ENCODE measurements at places on chromosomes 7 and 10.

DNA sequence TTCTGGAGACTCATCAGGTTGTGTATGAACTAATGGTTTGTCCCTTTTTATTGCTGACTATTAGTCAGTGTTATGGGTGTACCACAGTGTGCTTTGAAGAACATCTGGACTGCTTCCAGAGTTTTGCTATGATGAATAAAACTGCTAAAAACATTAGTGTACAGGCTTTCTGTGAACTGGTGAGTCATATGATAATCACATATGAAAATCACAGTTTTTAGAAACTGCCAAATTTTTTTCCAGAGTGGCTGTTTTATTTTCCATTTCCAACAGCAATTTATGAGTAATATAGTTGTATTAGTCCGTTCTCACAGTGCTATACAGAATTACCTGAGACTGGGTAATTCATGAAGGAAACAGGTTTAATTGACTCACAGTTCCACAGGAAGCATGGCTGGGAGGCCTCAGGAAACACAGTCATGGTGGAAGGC lies 281.2 kb upstream of the VSTM2A start:
- no peak for DNase-seq

DNA sequence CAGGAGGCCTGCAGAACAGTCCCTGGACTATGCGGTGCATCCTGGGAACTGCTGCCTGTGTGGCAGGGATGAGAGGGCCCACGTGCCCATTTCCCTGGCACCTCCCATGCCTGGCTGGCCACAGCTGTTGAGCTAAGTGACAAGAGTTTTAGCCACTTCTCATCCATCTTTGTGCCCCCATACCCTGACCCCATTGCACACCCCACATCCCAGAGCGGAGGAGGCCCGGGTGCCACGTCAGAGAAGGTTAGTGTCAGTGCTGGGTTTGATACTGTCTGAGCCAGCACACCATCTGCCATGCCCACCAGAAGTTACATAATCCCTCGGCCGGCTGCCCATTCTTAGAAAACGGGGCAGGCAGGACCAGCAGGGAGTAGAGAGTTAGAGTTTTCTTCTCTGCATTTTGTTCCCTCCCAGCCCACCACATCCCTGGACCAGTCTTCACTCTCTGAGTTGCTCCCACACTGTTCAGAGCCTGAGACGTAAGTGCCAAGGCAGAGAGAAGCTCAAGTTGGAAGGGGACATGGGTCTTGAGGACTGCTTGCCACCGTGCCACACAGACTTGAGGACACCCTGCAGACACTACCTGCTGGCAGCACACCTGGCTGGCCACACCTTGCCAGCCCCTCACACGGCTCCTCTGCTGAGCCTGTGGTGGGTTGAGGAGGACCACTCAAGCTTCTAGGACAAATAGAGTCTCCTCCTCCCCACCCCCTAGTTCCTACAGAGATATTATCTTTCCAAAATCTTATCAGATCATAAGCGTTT lies 13.1 kb downstream of the UNC5B start:
- DNase-seq = no peak

GRCh38 chr7:85474234-85474633 lies 287.4 kb upstream of the SEMA3D start:
- no peak for DNase-seq

- no peak for DNase-seq
Measured at GRCh38 chr7:43139137-43139536, 26.7 kb downstream of the HECW1 start.

- DNase-seq = no peak
Measured at GRCh38 chr10:26491934-26492333, 53.8 kb downstream of the APBB1IP start.

- DNase-seq = no peak
Measured at GRCh38 chr7:20441991-20442441, 111.3 kb downstream of the ITGB8 start.

DNA sequence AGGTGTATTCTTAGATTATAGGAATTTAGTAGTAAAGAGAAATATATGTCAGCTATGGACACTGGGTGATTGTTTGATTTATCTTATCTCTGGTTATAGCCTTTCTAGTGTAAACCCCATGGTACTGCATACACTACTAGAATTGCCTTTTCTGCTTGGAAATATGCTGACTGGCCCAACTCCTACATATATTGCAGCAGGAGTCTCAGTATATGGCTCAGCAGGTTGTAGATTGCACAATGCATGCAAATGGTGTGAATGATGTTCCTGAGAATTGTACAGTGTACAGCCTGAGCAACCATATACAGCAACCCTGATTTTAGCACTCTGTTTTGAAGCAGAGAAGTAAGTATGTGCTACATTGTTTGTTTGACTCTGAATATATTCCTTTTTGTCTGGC lies 153.4 kb upstream of the NPY start:
- DNase-seq = no peak

GRCh38 chr10:63083904-63084689 lies 49.0 kb upstream of the NRBF2 start:
- peak; percentile 34 for DNase-seq

DNA sequence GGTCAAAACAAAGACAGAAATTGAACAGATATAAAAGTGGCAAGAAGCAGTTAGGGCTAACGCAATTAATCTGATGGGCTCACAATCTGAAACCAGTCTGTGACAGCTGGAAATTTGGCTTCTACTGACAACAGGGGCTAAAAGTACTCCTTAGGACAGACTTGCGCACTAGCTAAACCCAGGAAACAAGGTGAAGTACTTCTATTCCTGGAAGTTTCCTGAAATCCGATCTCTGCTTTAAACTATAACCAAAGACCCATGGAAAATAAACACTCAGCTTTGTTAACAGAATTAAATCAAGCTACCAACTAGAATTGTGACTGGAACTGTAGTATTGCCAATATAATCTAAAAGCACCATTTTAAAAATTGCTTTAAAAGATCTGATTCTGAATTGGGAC lies 520.2 kb upstream of the ZWINT start:
- no peak for DNase-seq

DNA sequence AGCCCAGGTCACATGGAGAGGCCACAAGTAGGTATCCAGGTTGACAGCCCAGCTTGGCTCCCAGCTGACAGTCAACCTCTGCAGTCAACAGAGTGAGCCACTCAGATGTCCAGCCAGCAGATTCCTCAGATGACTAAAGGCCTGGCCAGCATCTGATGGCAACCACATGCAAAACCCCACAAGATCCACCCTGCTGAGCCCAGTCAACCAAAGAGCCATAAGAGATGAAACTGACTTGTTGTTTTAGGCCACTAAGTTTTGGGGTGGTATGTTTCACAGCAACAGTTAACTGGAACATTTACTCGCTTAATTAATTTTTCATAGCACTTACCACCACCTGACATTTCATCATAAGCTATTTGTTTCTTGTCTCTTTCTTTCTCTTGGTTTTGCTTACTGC lies 107.3 kb upstream of the KDM7A start:
- DNase-seq = no peak

GRCh38 chr7:96591900-96592676 lies 117.6 kb downstream of the SEM1 start:
- DNase-seq = peak; percentile 78

GRCh38 chr10:65796472-65796871 lies 1129.4 kb upstream of the LRRTM3 start:
- DNase-seq = no peak

DNA sequence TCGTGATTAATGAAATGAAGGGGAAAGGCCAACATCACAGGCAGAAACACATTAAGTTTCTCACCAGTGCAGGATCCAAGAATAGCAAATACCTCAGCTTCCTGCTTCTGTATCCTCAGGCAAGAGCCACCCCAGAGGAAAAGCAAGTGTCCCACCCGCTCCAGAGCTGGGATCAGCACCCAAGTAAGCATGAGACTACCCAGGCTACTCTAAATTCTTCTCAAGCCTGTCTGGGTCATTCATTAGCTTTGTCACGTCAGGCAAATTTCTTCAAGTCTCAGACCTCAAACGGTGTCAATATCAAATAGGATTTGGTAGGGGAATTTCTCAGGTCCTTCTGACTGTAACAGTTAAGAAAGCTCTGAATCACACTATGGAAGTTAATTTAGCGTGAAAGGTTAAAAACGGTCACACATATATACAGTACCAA lies 59.0 kb downstream of the GNA12 start:
- DNase-seq = no peak

DNA sequence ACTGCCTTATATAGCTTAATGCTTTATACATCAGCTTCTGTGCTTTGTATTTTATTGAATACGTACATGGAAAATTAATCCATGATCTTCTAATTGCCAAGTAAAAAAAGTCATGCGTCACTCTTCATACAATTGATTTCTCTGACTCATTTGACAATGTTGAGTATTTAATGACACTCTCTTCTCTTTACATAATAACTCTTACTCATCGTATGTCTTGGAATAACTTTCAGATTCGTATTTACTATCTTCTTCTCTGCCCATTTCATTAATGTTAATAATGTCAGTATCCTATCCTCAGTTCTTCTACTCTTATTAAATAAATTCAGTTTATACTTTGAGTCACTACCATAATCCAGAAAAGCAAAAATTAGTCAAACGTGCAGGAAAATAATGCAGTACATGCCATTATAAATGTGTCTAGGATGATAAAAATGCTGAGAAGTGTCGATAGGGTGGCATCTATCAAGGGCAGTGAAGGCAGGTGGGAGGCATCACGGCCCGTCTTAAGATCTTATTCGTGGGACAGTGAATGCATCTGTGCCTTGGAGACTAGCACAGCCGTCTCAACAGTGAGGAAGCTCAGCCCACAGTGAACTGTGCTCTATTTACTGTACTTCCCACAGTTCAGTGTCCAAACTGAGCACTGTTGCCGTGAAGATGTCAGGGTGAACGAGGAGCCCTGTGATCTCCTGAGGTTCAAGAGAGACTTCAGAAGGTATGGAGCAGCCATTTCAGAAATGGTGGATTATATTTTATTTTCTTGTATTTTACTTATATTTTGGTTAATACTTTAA lies 39.8 kb upstream of the AKR1E2 start:
- DNase-seq = no peak

DNA sequence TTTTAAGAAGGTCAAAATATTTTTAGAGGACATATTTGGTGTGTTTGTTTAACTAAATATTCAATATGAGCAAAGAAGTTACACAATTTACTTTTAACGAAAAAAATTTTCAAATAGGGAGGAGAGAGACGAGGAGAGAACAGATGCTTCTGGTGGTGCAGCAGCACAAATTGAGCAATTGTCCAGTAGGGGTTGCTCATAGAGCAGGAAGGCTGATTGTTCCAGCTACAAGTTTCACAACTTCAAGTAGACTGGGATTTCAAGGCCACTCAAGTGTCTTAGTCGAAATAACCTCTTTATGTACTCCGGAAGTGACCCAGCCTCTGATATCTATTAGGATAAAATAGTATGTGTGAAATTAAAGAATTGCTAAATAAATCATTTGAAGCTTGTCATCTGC lies 197.9 kb downstream of the HDAC9 start:
- no peak for DNase-seq

- DNase-seq = no peak
Measured at GRCh38 chr7:64516451-64516850, 46.4 kb downstream of the ZNF680 start.

- no peak for DNase-seq
Measured at GRCh38 chr7:14287398-14287797, 297.9 kb upstream of the ETV1 start.

GRCh38 chr10:132705173-132705572 lies 80.8 kb downstream of the NKX6-2 start:
- DNase-seq = no peak

DNA sequence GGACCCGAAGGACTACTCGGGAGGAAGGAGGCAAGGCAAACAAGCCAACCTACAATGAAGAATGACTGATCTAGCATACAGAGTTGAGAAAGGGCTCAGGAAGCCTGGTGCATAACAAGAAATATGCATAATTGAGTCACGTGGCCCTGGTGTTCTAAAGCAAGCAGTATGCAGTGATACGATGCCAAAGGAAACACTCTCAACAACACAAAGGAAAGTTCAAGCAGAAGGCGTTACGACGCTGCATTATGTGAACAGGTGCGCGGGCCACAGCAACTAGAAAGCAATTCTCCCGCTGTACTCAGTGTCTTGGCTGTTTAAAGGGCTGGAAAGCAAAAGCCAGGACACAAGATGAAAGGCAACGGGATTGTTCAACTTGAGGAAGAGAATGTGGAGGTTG lies 100.8 kb downstream of the PRTFDC1 start:
- peak; percentile 73 for DNase-seq

DNA sequence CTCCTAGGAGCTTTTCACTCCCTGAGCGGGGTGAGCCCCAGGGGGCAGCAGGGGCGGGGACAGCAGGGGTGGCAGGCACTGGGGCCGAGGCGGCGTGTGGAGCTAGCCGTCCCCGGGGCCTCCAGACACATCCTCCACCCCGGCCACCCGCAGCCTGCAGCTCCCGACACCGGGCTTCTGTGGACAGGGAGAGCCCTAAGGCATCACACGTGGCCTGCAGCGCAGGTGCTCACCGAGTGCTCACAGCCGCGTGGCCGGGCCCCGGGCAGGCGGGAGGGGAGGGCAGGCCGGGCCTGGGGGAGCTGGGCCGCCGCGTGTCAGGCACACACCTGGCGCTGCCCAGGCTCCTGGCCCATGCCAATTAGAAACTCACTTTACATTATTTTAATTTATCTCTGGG lies 51.4 kb downstream of the MICALL2 start:
- DNase-seq = no peak

DNA sequence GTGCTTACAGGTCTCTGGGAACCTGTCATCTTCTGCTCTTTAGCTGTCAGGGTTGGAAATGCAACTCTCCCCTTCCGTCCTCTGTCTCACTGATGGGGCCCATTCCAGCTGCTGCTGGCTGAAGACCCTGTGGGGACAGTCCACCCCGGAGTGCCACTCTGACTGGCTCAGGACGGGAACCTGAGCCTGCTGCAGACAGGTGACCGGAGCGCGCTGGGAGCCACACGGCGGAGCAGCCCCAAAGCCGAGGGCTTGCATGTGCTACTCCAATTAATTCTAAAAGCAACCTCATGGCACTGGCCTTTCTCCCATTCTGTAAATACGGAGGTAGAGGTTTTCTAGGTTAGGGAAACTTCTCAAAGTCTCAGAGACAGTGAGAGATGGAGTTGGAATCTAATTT lies 223.5 kb upstream of the PITRM1 start:
- no peak for DNase-seq

- DNase-seq = no peak
Measured at GRCh38 chr7:158414002-158414401, 173.6 kb downstream of the PTPRN2 start.

GRCh38 chr7:54964136-54964535 lies 54.7 kb upstream of the EGFR start:
- no peak for DNase-seq

DNA sequence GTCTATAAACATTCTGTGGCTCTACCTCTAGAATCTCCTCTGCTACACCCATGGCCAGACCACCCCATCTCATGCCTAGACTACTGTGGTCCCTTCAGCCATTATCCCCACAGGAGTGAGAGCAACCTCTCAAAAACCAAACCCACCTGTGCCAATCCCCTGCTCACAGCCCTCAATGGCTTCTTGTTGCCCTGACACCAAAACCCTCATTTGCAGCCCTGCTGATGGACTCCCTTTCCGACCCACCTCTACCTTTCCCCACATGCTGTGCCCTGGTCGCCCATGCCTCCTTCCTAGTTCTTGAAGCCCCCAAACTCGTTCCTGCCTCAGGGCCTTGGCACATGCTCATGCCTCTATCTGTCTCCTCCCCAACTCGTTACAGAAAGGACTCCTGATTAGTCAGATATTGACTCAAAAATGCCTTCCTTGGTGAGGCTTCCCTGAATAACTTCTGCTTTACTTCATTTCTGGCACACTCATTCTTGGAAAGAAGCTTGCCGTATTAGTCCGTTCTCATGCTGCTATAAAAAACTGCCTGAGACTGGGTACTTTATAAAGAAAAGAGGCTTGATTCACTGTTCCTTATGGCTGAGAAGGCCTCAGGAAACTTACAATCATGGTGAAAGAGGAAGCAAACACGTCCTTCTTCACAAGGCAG lies 104.2 kb downstream of the TEX36 start:
- DNase-seq = no peak

GRCh38 chr7:116518961-116519360 lies 5.9 kb upstream of the CAV1 start:
- no peak for DNase-seq

Data from NCI-H2081 treated with DMSO at 0.1 percent for 48 hours (cell line).